ENCODE measurements at places on chromosomes 4 and X. TPM values are rescaled to one million over a fixed set of nuclear protein-coding genes. Genes with fewer than 3 reads are reported as not detected.

- no peaks in the 10 kb centered on the region for H3K27me3 ChIP-seq
- H3K36me3 ChIP-seq: no peaks in the 10 kb centered on the region
- no peaks in the 10 kb centered on the region for H3K4me1 ChIP-seq
- DNase-seq: no peak
- no peak overlapping the region for H3K4me3 ChIP-seq
These were observed 109.4 kb upstream of the FAM9C start for GRCh38 chrX:13153796-13154195.

- H3K36me3 ChIP-seq: no peaks in the 10 kb centered on the region
- no peaks in the 10 kb centered on the region for H3K27me3 ChIP-seq
- H3K4me1 ChIP-seq: no peaks in the 10 kb centered on the region
- H3K4me3 ChIP-seq: no peak overlapping the region
- no peak overlapping the region for H3K27ac ChIP-seq
These were observed 227.0 kb downstream of the CPE start for GRCh38 chr4:165605811-165606210.

DNA sequence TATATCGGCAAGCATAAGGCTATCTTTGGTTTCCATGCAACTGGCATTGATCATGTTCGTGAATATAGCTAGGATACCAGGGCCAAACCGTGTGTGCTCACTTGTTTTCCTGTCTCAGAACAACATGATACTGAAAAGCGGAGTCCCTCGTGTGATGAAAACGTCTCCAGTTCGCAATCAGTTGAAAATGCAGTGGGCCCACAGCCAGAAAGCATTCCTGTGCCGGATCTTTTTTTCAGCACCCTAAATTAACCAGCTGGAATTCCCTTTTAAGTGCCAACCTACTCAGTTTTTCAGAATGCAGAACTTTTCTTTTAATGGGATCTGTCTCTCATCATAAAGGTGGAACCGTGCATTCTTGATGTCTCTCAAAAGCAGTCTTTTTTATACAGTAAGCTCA, 130.8 kb upstream of the FRG1 start:
- H3K36me3 ChIP-seq: no peaks in the 10 kb centered on the region
- no peaks in the 10 kb centered on the region for H3K27me3 ChIP-seq
- H3K27ac ChIP-seq: no peak overlapping the region
- H3K4me3 ChIP-seq: no peak overlapping the region
- no peaks in the 10 kb centered on the region for H3K4me1 ChIP-seq

DNA sequence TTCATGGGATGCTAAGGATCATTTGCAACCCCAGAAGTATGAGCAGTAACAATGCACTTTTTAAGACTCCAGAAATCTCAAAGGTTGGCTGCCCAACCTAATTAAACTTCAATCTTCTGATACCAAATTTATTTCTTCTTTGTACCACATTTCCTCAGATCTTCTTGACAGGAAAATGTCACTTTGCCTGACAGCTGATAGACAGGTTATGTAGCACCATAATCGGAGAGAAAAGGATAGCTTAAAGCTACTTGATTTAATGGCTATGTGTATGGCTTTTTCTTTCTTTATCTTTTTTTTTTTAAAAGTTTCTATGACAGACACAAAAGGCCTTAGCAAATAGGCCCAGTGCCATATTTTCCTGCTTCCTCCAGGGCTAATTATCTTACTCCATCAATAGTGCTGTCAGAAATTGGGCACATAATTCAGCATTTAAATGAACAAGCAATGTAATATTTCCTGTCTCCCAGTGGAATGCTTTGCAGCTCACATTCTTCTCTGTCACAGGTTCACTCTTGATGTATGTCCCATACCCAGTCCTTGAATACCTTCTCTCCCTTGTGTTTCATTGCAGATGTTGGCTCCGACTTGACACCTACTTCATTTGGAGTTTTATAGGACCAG, 795.7 kb downstream of the ADGRL3 start:
- H3K36me3 ChIP-seq: no peaks in the 10 kb centered on the region
- no peaks in the 10 kb centered on the region for H3K4me1 ChIP-seq
- no peaks in the 10 kb centered on the region for H3K27me3 ChIP-seq
- no peak overlapping the region for H3K4me3 ChIP-seq
- H3K27ac ChIP-seq: no peak overlapping the region
- DNase-seq: no peak

DNA sequence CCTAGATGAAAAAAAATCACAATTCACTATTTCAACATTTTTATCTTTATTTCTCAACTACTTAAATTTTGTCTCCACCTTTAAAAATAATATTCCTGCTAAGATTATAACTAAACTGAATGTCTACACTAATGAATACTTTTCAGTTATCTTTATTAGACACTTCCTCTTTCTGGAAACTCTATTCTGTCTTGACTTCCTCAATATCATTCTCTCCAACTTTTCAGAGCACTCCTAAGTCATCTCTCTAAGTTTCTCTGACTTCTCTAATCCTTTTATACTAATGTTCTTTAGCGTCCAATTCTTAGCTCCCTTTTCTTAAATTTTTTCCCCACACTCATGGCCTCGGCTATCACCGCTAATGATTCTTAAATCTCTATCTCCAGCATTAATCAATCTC, 374.2 kb downstream of the FBXO8 start:
- H3K4me3 ChIP-seq: no peak overlapping the region
- no peaks in the 10 kb centered on the region for H3K27me3 ChIP-seq
- H3K36me3 ChIP-seq: no peaks in the 10 kb centered on the region
- no peak overlapping the region for H3K27ac ChIP-seq
- no peaks in the 10 kb centered on the region for H3K4me1 ChIP-seq

ZNF185 gene
- total RNA-seq: 13.6 TPM

DNA sequence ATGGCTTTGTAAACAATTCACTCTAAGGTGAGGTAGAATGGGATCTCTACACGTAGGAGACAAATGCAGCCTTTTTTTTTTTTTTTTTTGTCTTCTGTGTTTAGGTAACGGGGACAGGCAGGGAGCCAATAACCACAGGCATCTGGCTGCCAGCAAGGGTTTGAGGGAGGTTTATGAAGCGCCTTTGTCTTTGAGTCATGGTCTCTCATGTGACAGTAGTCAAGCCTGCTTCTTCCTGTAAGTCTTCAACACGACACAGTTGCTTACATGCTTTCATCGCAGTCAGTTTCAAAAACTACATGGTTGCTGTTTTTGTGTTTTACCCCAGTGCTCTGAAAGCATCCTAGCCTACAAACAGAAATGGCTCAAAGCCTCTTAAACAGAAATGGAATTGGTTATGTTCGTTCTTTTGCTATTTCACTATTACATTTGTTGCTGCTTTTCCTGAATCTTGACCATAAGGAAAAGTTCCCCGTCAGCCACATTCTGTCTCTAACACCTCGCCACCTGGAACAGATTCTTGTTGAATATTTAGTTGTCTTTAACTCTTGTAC, 127.8 kb upstream of the METTL14 start:
- no peak for DNase-seq
- no peak overlapping the region for H3K27ac ChIP-seq
- no peaks in the 10 kb centered on the region for H3K27me3 ChIP-seq
- no peaks in the 10 kb centered on the region for H3K4me1 ChIP-seq

DNA sequence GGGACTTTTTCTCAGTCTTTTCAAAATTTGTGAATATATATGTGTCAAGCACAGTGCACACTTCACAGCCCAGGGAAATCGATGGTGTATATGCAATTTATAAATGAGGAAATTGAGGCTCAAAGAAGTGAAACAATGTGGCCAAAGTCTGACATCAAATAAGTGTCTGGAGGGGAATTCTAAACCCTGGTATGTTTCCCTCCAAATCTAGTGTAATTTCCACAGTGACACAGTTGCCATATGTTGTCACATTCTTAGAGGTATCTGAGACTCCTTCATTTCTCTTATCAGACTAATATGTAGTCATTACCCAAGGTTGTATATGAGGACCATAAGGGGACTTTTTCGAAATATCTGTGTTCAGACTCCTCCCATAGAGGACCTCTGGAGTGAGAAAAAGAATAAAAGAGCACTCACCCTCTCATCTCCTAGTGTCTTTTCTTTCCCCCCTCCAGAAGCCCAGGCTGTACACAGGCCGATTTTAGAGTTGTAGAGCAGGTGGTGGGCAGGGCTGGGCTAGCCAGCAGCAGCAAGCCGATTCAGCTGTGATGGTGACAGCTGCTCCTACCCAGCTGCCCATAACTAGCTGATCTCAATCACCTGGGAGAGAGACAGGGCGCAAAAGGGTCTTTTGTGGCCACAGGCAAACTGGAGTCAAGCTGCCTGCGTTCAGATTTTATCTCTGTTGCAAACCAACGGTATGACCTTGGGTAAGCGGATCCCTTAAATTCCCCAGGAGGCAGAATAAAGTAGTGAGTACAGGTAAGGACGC, 55.1 kb downstream of the CLCN5 start:
- H3K4me3 ChIP-seq: no peak overlapping the region
- no peak for DNase-seq
- H3K4me1 ChIP-seq: no peaks in the 10 kb centered on the region
- H3K27ac ChIP-seq: no peak overlapping the region
- H3K36me3 ChIP-seq: no peaks in the 10 kb centered on the region
- H3K27me3 ChIP-seq: no peaks in the 10 kb centered on the region

DNA sequence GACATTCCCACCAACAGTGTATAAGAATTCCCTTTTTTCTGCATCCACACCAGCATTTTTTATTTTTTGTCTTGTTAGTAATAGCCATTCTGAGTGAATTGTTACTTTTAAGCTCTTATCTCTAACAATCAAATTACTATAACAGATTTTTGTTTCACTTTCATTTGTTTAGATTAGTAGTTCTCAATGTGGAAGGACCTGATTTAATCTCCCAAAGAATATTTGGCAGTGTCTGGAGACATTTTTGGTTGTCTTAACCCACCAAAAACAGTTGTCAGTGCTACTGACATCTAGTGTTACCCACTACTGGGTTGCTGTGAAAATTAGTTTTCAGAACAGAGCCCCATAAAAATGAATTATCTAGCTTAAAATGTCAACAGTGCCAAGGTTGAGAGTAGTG, 37.9 kb downstream of the RUFY3 start:
- no peaks in the 10 kb centered on the region for H3K27me3 ChIP-seq
- peak overlapping the region; percentile 2 for H3K27ac ChIP-seq
- peaks cover 11% of the 10 kb centered on the region for H3K4me1 ChIP-seq
- H3K4me3 ChIP-seq: peak overlapping the region; percentile 30
- no peak for DNase-seq

SMARCAD1 gene
- total RNA-seq: 17.2 TPM

DNA sequence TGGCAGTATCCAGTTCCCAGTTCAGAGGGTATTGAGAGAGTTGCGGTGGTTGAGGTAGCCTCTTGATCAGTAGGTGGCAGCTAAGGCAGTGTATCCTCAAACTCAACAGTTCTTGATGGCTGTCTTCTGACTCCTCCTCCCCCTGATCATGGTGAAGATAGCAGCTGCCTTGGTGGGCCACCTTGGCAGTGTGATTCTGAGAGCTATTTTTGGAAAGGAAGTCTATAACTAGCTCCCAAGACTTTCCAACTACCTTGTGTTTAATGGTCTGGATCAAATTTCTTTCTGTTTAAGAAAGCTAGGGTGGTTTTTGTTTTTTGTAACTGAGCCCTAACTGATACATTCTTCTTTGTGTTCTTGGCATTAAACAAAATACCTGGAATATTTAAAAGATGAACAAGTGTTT, 10.5 kb upstream of the TBC1D19 start:
- no peak for DNase-seq
- H3K36me3 ChIP-seq: no peaks in the 10 kb centered on the region
- H3K4me1 ChIP-seq: no peaks in the 10 kb centered on the region
- no peaks in the 10 kb centered on the region for H3K27me3 ChIP-seq
- no peak overlapping the region for H3K4me3 ChIP-seq

CXCL8 gene
- 9.0 TPM for total RNA-seq

FOXP3 gene
- total RNA-seq: 0.23 TPM

CXCL9 gene
- total RNA-seq: 0.91 TPM
